Stimulated activated CD8-positive, alpha-beta memory T cell treated with anti-CD3 and anti-CD28 coated beads, Interleukin-7, amount 100 ng/mL, for 24 hours (primary cell): ENCODE measurements at places on chromosomes 13 and 19.

DNA sequence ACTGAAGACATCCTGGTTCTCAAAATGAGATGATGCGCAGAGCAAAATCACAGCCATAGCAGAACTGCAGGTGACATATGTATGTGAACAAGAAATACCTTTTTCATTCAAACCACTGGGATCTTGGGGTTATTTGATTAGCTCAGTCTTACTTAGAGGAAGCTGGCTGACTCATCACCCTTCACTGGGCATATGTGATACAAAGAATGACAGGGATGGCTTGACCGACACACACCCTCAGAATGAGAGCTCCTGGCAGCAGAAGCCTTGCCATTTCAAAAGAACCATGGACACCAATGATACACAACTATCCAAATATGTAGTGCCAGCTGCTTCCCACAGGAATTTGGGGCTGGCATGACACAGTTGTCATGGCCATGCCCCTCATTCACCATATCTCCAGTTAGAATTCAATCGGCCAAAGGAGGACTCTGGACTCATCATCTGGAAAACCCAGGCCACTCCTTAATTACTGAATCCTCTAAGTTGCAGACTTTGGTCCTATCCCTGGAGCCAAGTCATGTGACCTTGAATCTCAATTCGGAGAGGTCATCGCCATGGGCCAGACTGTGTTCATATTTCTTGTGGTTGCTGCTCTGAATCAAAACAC, 115.8 kb downstream of the KATNAL1 start:
- no peak for DNase-seq

DNA sequence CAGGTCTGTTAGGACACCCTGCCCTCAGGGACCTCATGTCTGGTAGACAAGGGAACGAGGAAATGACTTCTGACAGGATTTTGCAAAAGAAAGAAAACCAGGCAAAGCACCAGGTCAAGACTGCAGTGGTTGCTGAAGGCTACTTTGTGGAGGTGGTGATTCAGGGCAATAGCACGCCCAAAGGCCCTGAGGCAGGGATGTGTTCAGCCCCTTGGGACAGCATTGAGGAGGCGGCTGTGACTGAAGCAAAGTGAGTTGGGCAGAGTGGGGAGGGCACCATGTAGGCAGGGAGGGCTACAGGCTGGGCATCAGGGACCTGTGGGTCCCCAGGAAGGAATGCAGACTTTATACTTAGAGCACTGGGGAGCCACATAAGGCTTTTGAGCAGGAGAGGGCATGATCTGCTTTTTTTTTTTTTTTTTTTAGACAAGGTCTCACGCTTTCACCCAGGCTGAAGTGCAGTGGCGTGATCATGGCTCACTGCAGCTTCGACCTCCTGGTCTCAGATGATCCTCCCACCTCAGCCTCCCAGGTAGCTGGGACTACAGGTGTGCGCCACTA, 10.8 kb upstream of the HOMER3 start:
- no peak for DNase-seq

- DNase-seq, result no peak
Observed at GRCh38 chr13:85798556-85798955, 663 bp downstream of the SLITRK6 start.

DNA sequence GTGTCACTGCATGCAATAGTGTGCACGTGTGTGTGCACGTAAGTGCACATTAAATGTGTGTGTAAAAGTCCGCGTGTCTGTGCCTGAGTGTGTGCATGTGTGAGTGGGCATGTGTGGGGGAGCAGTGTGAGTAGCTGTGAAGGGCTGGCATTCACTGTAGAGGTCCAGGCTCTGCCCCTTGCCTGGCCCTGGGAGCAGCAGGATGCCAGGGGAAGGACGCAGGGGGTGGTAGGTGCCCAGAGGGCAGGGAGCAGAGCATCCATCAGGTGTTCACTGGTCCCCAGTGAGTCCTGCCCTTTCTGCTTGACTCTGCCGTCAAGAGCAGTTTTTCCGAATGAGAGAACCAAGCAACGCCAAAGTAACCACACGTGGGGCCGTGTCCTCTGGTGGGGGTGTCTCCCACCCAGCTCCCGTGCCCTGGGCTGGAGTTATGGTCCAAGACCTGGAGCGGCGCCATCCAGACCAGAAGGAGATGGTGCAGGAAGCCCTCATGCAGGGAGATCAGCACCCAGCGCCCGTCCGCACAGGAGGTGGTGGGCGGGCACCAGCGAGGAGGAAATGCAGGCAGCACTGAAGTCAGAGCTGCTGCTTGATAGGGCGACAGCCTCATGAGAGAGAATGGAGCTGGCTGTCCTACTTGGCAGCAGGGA, 68.5 kb downstream of the TEX29 start:
- DNase-seq, result no peak

GRCh38 chr19:50909240-50910070, 1.7 kb downstream of the KLK4 start:
- no peak for DNase-seq
